ENCODE measurements at places on chromosomes 5 and 9.

- DNase-seq: no peak
Measured at GRCh38 chr5:850511-851006, at the start of gene ZDHHC11. Gene ZDHHC11, minus strand, starts transcription at chr5:850986. Its CDS starts 384 bp downstream, at chr5:850602.

DNA sequence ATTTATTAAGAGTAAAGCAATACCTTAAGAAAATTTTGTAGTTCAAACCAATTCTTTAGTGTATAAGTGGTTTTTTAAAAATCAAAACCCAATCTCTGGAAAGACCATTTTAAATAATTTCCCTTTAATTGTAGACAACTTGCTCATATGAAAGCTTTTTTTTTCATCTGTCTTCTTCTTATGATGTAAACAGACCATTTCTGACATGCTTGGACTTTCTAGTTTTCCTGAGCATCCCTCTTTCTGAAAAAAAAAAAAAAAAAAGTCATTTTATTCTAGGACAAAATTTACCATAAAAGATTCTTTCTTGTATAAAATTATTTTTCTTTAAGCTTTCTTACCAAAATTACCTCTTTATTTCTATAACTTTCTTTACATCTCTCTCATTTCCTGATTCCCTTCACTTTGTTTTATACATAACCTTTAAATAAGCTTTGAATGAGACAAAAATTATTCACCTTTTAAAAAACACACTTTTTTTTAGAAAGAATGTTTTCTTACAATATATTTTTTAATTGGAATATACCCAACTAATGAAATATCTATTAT lies 67.5 kb downstream of the COL15A1 start:
- DNase-seq: no peak

GRCh38 chr9:83629433-83630104 lies 6.6 kb downstream of the IDNK start:
- DNase-seq: no peak

- no peak for DNase-seq
Measured at GRCh38 chr5:172450861-172451695, 3.2 kb downstream of the SH3PXD2B start.

GRCh38 chr5:84403773-84404172 lies 19.1 kb upstream of the EDIL3 start:
- no peak for DNase-seq

- DNase-seq: no peak
Measured at GRCh38 chr9:94623253-94623652, 16.1 kb downstream of the FBP1 start.

- DNase-seq: no peak
Measured at GRCh38 chr5:67005737-67006499, 190.7 kb downstream of the CD180 start.

DNA sequence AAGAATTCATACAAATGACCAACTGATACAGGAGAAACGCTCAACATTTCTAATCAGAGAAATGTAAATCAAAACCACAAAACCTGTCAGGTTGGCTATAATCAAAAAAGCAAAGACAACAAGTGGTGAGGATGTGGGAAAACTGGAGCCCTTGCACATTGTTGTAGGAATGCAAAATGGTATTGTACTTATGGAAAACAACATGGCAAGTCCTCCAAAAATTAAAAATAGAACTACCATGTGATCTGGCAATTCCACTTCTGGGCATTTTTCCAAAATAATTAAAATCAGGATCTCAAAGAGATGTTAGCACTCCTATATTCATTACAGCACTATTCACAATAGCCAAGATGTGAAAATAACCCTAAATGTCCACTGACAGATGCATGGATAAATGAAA lies 76.1 kb downstream of the FNIP1 start:
- no peak for DNase-seq

DNA sequence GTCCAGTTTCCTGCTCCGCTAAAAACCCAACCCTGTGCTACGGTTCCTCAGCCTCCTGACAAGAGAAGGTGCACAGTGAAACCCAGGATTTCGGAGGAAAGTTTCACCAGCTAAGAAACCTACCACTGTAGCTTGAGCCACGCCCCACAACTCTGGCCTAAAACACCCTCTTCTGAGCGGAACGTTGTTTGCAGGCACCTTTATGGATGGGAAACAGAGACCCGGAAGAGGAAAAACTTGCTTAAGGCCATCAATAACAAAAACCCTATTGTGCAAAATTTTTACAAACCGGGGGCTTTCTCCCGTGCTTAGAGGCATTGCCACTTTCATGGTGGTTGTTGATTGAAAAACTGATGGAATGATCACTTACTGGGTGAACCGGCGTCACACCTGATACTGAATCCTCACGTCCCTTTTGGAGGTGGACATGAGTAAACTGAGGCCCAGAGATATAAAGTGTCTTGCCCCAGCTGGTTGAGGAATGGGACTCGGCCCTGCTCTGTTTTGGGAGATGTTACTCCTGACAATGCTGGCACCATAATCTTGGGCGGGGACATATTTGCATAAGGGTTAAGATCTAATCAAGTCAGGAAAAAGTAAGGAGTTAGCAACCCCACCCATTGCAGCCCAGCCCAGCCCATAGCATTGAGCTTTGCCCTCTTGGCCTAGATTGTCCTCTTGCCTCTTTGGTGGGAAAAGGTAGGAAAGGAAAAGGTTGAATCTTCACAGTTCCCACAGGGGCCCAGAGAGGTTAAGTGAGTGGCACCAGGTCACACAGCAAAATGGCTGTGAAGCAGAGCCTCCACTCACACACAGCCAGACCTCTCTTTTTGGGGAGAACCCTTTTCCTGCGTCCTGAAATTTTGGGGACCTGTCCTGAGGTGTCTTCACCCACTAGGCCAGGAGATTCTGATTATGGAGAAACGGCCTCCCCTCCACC lies 23.2 kb upstream of the PTGS1 start:
- no peak for DNase-seq

DNA sequence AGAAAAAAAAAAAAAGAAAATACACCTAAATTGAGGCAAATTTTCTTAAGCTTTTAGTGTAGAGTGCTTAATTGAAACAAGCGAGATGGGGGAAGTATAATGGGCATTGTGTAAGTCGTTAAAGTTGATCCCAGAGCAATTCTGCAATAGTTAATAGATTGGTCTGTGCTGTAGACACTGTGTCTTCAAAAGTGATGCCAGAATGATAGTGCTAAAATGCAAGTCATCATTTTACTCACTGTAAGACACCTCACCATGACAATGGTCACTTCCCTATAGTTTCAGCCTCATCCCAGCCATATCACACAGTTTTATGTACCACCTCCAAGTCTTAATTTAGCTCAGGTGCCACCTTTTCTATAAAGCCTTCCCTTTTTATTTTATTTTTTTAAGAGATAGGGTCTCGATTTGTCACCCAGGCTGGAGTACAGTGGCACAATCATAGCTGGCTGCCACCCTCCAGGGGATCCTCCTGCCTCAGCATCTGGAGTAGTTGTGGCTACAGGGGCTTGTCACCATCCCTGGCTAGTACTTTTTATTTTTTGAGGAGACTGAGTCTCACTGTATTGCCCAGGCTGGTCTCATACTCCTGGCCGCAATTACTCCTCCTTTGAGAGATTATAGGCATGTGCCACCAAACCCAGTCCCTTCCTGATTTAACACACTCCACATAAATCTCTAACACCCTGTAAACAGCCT lies 6.2 kb downstream of the COX7C start:
- DNase-seq: no peak

DNA sequence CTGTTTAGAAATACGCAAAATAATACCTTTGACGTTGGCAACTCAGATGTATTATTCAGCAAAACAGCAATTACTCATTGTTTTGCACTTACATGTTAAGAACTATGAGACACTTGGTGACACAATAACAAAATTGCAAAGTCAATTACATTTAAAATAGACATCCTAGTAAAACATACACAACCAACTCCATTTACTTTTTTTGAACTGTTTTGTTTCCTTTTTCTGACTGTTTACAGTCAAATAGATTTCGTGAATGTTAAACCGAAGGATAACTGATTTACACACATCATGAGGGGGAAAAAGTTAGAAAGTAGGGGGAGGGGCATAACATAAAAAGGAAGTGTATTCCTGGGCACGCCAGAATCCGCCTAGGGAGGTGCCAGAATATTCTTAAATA lies 220.1 kb downstream of the MEF2C start:
- DNase-seq: no peak

GRCh38 chr9:107484117-107484723 lies 5.3 kb downstream of the KLF4 start:
- DNase-seq: peak; percentile 49

DNA sequence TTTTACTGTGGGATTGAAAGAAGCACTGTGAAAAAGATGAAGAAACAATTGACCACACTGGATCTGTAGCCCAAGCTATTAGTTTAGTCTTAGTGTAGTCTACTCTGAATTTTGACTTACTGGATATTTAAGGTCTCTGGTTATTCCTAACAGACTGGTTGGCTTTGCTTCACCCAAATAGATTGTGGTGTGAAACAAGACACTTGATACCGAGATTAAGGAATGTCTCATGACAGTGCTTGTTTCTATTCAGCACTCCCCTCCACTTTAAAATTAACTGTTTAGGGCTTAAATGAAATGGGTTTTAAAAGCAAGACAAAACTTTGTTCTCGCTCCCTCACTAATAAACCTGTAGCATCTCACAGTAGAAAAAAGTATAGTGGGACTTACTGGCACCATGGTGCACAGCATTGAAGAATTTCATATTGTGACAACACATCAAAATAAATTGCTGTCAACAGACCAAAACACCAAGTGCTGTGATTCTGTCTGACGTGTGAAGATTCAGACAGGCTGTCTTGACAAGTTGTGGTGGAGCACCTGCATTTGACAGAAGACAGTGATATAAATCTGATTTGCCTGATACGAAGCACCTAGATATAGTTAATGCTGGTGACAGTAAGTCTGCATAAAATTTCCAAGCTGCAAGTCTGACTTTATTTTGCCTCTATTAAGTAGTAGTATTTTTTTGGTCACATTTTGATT lies 73.1 kb downstream of the PBX3 start:
- no peak for DNase-seq

DNA sequence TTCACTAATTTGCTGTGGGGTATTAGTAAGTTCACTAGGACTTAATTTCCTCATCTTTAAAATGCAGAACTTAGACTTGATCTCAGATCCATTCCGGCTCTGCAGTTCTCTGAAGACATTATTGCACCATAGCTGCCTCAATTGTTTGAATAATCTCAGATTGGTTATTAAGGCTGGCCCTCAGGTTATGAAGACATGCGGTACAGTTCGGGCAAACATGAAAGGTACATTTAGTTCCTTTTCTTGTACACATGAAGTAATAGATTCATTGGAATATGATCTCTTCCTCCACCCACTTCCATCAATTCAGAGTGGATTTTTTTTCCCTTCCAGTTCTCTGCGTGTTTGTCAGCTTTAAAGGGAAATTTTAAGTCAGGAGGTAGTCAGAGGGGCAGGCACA lies 28.0 kb downstream of the ATP6V0E1 start:
- no peak for DNase-seq

GRCh38 chr5:96093340-96093739 lies 131.7 kb upstream of the ELL2 start:
- DNase-seq: no peak

DNA sequence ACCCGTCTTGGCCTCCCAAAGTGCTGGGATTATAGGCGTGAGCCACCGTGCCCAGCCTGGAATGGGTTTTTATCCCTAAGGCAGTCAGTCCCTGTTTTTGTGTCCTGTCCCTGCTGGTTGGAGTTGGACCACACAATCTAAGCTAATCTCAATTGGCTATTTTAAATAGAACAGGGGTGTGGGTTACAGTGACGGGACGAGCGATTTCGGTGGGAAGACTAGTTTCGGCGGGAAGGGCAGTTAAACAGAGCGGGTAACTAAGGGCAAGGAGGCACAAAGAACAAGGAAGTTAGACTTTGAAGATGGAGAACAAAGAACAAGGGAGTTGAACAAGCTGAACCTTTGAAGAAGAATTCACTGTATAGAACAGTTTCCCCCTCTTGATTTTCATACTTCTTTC lies 1.4 kb downstream of the GTF3C5 start:
- no peak for DNase-seq

DNA sequence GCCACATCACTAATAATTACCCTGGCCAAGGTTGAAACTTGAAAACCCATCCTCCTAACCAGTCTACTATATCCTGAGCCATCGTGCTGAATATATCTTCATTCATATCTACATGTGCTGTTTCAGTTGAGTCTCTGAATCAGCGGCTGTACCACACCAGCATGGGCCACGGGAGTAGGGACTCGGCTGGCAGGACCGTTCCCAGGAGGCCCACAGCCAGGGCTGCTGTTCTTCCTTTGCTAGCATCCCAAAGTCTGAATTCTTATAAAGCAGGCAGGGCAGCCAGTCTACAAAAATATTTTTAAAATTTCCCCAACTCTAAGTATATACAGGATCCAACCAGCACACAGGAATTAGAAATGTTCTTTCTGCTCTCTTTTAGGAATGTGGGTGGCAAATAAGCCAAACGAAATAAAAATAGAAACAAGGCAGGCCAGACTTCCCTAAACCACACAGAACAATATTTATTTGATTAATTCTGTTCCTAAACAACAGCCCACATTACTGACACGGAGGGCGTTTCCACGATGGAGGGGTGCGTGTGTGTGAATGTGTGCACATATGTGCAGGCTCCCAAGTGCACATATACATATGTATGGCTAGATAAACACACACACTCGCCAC lies 42.8 kb upstream of the EQTN start:
- DNase-seq: no peak

- no peak for DNase-seq
Measured at GRCh38 chr5:33885679-33886078, 6.1 kb downstream of the ADAMTS12 start.

- DNase-seq: no peak
Measured at GRCh38 chr9:85543196-85543595, 198.6 kb downstream of the AGTPBP1 start.

DNA sequence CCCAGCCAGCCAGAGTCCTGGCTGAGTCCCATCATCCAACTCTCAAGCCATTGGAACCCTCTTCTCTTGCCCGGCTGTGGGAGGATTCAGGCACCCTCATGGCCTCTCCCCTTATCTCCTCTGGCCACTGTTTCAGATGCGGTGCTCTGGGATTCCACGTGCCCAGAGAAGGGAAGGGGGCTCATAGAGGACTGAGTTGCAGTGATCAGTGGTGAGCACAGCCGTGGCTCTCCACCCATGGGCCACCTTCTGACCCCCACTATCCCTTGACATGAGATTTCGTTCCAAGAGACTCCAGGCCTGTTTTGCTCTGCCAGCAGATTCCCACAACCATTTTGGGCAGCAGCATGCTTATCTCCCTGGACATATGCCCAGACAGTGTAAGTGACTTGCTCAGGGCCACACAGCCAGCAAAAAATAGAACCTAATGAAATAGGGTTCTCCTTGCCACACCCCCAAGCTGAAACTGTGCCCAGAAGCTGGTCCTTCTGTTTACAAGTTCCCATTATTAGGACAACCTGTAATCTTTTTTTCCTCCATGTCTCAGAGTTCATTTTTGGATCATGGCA lies 2.7 kb downstream of the GPX3 start:
- no peak for DNase-seq

DNA sequence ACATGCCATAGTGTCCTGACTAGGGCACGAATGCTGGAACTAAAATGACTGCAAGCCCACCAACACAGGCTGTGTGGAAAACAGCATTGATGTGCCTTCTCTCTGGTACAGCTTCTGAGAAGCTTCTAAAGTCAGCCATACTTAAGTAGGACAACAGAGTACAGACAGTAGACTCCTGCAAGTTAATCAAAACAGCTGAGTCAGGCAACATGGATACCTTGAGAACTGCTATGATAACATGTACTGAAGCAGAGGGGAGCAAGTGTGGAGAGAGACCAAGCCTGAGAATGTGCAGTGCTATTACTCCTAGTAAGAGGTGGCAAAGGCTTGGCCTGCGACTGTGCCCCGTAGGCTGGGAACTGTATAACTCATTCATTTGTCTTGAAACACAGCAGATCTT lies 2.5 kb downstream of the ISCA1 start:
- no peak for DNase-seq

- no peak for DNase-seq
Measured at GRCh38 chr5:11322133-11322532, 561.1 kb upstream of the DAP start.

All from left hindlimb (tissue), 1 donor.